ENCODE measurements at places on chromosomes 13 and 19.
A peak's percentile ranks its signal among the peaks of the same experiment; 100 is the strongest.

- DNase-seq, result no peak
Measured at GRCh38 chr13:20717581-20718542, 14.4 kb downstream of the IL17D start.

DNA sequence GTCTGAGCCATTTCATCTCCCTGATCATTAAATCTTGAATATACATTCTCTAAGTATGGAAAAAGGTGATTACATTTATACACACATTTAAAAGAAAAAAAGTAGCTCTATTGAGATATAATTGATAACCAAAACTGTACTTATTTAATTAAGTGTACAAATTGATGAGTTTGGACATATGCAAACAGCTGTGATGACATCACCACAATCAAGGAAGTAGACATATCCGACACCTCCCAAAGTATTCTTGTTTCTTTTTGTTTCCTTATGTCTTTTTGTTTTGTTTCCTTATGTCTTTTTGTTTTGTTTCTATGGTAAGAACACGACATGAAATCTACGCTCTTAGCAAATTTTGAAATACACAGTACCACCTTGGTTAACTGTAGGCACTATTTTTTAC, 1393.9 kb upstream of the MIR17HG start:
- no peak for DNase-seq

DNA sequence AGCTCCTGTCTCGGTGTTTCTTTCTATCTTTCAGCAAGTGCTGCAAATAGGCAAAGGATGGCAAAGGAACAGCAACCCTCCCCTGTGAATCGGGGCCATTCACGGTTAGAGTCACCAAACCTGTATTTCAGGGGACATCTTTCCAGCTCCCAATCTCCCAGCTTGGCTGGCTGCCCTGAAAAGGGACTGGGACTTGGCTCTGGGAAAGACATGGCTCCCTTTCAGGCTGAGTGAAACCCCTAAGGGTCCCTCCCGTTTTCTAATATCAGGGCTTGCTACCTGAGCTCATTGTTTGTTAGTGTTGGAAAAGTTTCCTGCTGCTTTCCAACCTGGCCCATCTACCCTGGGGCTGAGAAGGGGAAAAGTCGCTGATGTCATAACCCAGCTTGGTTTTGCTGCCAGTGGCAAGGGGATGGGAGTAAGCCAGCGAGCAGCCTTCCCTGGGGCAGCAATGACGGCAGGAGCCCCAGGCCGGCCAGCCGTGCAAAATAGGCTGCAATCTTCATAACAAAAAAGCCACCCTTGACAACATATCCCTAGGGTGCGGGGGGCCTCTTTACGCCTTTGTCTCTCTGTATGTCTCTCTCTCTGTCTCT, 29.9 kb downstream of the SERP2 start:
- peak; percentile 53 for DNase-seq

- no peak for DNase-seq
Measured at GRCh38 chr19:55352040-55352439, 2.5 kb downstream of the COX6B2 start.

GRCh38 chr19:13964776-13965175, 12.5 kb downstream of the DCAF15 start:
- DNase-seq, result no peak

DNA sequence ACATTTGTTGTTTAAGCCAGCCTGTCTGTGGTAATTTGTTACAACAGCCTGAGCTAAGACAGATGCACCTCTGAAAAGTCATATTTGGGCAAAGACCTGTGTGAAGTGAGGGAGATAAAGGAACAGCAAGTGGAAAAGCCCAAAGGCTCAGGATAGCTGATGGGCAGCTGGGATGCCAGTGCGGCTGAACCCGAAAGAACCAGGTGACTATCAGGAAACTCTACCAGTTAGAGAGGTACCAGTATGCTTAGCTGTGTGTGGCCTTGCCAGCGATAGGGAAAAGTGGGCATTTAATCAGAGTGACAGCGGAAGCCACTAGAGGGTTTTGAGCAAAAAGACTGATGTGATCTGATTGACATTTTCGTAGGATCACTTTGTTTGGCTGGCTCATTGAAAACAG, 764.8 kb upstream of the GPC6 start:
- DNase-seq, result no peak

GRCh38 chr13:54078271-54078870, 1049.8 kb downstream of the OLFM4 start:
- no peak for DNase-seq

DNA sequence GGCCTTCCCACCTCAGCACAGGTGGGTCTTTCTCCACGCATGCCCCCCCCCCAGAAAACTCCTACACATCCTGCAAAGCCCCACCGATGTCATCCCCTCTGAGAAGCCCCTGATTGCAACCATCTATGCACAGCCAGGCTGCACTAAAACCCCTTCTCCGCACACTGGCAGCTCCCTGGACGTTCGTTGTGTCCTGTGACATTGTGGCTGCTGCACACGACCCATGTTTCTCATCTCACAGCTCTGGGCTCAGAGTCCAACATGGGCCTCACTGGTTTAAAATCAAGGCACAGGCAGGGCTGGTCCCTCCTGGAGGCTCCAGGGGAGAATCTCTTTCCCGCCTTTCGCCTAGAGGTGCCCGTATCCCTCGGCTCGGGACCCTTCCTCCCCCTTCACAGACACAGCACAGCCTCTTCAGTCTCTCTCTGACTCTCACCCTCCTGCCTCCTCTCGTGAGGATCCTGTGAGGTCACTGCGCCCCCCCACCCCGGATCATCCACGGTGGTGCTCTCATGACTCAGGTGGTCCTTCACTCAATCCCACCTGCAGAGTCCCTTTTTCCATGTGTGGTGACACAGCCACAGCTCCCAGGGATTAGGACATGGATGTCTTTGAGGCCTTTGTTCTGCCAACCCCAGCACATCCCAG, 71.2 kb downstream of the GADD45B start:
- DNase-seq, result no peak

GRCh38 chr13:112903606-112904195, 65.3 kb upstream of the MCF2L start:
- peak; percentile 14 for DNase-seq

- DNase-seq, result no peak
Measured at GRCh38 chr13:31998131-31998530, 33.4 kb upstream of the FRY start.

GRCh38 chr13:31184981-31185645, 14.7 kb upstream of the B3GLCT start:
- no peak for DNase-seq

DNA sequence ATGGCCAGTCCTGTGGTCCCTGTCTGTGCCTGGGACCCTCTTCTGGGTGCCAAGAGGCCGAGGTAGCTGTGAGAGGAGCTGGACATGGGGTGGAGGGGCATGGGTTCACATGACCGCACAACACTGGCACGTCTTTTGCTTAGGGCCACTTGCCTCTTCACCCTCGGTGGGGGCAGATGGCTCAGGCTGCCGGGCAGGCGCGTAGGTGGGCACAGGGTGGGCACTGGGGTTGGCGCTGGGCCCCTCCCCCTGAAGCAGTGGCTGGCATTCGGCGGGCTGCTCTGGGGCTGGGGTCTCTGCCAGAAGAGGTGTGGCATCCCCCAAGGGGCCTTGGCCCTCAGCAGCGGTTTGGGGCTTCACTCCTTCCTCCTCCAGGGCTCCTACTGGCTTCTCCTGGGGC, 8.4 kb downstream of the PALM3 start:
- DNase-seq, result no peak

DNA sequence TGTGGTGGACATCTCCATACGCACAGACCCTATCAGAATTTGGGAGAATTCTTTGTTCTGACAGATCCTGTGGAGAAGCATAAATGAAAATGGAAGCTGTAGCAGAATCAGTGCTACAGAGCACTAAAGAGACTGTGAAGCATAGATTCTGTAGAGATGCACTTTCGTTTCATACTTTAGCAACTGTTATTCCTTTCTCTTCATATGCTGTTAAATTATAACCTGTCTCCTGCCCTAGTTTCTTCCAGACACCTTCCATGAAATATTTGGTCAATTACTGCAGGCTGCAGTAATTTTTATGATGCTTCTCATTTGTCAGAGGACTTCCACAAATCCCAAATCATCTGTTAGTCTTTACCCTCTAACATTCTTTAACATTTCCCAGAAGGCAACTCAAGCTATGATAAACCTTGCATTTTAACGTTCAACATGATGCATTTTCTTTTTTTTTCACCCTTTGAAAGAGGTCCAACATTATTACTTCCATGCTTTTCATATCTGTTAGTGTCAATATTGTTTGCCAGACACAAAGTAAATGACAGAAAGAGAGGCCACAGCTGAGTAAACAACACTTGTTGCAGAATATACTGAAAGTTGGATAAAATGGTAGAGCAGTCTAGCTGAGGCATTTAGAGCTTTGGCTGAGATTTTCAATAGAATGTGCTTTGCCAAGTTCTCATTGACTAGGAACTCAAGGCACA, 412.7 kb downstream of the LMO7 start:
- no peak for DNase-seq

GRCh38 chr19:1521636-1522035, 2.2 kb upstream of the PLK5 start:
- no peak for DNase-seq

DNA sequence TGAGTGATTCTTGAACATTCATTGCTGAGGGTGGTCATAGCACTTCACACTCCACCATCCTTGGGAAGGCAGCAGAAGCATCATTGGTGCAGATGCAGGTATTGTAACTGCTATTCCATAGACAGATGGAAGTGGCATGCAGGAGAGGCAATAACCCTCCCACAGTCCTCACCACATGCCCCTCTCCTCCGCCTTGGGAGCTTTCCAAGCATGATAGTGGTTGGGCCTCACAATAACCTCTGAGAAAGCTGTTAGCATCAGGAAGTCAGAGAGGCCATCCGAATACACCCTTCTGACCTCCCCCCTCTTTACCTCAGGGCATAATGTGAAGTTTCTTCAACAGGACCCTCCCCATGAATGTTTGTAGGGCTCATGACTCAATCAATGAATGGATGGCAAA, 177.9 kb downstream of the KATNAL1 start:
- no peak for DNase-seq

GRCh38 chr19:57123882-57124281, 4.1 kb downstream of the USP29 start:
- DNase-seq, result no peak

GRCh38 chr19:9672893-9673292, 2.0 kb downstream of the ZNF562 start:
- DNase-seq, result no peak

- DNase-seq, result no peak
Measured at GRCh38 chr13:99250982-99251825, 7.0 kb downstream of the GPR18 start.

DNA sequence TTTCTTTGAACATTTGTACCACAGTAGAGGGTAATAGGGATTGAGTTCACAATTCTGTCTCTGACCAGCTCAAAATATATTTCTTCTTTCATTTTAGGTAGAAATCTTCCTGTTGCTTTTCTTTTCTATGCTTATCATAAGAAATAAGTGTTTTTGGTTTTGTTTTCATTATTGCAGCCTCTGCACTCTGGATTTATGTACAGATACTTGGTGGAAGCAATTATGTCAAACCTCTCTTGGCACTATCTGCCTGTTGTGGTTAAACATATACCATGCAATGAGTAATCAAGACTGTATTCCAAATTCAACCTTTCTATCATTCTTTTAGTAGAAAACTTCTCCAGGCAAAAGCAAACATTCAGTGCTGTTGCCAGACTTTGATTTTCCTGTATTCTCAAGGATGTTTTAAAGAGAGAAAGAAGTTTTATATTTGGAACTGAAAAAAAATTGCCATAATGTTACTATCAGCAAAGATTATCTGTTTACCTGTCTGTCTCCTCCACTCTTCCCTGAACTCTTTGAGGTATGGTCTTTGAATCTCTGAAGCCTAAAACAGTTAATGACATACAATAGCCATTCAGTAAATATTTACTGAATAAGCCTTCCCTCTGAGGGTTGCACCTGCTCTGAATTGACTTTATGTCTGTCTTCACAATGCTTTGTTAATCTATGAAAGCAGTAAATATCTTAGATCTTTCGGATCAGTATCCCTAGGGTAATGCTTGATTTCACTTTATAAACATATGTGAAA, 612.5 kb upstream of the PRR20A start:
- DNase-seq, result no peak

- DNase-seq, result no peak
Measured at GRCh38 chr19:46069806-46070341, 29.1 kb upstream of the IGFL4 start.

DNA sequence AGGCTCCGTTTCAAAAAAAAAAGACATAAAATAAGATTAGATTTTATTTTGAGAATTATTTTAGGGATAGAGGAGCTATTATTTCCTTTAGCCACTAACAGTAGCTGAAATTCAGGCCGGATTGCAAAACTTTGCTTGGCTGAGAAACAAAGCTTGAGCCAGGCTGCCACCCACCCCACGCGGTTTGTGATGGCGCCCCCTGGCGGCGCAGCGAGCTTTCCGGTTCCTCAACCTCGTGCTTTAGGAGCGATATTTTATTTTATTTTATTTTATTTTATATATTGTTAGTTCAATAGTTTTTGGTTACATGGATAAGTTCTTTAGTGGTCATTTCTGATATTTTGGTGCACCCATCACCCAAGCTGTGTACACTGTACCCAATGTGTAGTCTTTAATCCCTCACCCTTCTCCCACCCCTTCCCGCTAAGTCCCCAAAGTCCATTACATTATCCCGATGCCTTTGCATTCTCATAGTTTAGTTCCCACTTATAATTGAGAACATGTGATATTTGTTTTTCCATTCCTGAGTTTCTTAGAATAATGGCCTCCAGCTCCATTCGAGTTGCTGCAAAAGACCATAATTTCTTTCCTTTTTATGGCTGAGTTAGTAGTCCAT, 19.8 kb upstream of the CEACAM4 start:
- DNase-seq, result no peak

- peak; percentile 60 for DNase-seq
Measured at GRCh38 chr19:29771708-29772414, 39.9 kb upstream of the CCNE1 start.

DNA sequence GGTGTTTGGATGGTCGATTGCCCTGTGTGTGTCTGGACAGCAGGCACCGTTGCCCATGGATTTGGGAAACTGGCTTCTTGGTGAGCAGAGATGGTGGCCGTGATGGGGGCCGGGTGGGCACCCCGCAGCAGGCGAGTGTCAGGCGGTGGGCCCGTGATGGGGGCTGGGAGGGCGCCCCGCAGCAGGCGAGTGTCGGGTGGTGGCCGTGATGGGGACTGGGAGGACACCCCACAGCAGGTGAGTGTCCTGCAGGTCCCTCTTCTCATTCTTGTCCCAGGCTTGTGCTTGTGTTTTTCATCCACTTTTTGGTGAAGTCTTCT, 86.5 kb downstream of the KDM4B start:
- no peak for DNase-seq

DNA sequence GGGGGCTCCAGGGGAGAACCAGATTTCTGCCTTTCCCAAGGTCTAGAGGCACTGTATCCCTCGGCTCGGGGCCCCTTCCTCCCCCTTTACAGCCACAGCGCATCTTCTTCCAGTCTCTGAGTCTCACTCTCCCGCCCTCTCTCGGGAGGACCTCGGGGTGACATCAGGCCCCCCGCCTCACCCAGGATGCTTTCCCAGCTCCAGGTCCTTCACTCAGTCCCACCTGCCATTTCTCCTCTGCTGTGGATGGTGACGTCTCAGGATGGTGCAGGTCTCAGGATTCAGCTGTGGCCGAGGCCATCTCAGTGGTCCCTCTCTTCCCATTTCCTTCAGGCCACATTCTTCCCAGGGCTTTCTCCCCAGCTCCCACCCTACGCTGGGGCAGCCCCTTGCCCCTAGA, 13.6 kb upstream of the KDM4B start:
- DNase-seq, result no peak

- DNase-seq, result no peak
Measured at GRCh38 chr19:52635786-52636570, 2.2 kb downstream of the ZNF83 start.

GRCh38 chr13:44374348-44374712, 706 bp downstream of the SERP2 start:
- no peak for DNase-seq

Data from femur (tissue), 1 donor.